Occipital lobe (tissue), 3 donors: ENCODE measurements at places on chromosomes 6 and 20. TPM values are rescaled to one million over a fixed set of nuclear protein-coding genes. Genes with fewer than 3 reads are reported as not detected.

MOG gene
- total RNA-seq: not detected

GINS1 gene
- total RNA-seq: 9.7 TPM

PPP1R16B gene
- total RNA-seq: 12.9 TPM

RFX6 gene
- total RNA-seq: not detected

CST5 gene
- total RNA-seq: not detected

LKAAEAR1 gene
- total RNA-seq: 0.78 TPM

ENPP3 gene
- total RNA-seq: 0.47 TPM

DPPA5 gene
- total RNA-seq: not detected

TREM2 gene
- total RNA-seq: 10.5 TPM

PCK1 gene
- 0.31 TPM for total RNA-seq

RCAN2 gene
- 7.0 TPM for total RNA-seq

MRAP2 gene
- total RNA-seq: 6.2 TPM

C6orf52 gene
- total RNA-seq: 1.7 TPM

ZSCAN9 gene
- 38.4 TPM for total RNA-seq
